OCI-LY7 (cell line): ENCODE measurements at places on chromosomes 3 and 15.

DNA sequence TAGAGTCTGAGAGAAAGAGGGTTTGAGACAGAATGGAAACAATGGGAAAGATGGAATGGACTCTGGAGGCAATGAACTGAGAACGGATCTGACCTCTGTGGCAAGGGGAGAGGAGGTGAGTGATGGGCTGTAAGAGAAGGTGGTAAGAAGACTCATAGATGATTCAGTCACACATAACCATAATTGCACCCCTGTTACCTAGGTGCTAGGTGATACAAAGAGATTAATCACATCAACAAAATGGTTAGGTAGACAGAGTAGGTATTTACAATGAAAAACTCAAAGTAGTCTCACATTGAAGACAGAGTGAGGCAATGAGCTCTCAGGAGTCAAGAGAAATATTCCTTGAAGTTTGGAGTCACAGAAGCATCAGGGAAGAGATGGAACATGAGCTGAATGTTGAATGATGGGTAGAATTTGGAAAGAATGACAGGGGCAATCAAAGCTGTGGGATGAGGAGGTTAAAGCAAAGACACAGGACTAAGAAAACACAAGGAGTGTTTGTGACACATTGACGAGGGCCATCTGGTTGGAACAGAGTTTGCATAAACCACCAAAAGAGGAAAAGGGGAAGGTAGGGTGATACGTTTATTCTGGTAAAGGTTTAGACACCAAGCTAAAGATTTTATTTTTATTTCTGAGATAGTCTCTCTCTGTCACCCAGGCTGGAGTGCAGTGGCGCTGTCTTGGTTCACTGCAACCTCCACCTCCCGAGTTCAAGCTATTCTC lies 32.7 kb downstream of the MME start:
- peak; percentile 84 for DNase-seq

- DNase-seq = no peak
Measured at GRCh38 chr3:111476701-111477100, 65.3 kb upstream of the CD96 start.

- DNase-seq = no peak
Measured at GRCh38 chr3:128040660-128041059, 11.6 kb upstream of the SEC61A1 start.

- no peak for DNase-seq
Measured at GRCh38 chr3:88058306-88058580, 562 bp downstream of the CGGBP1 start.

DNA sequence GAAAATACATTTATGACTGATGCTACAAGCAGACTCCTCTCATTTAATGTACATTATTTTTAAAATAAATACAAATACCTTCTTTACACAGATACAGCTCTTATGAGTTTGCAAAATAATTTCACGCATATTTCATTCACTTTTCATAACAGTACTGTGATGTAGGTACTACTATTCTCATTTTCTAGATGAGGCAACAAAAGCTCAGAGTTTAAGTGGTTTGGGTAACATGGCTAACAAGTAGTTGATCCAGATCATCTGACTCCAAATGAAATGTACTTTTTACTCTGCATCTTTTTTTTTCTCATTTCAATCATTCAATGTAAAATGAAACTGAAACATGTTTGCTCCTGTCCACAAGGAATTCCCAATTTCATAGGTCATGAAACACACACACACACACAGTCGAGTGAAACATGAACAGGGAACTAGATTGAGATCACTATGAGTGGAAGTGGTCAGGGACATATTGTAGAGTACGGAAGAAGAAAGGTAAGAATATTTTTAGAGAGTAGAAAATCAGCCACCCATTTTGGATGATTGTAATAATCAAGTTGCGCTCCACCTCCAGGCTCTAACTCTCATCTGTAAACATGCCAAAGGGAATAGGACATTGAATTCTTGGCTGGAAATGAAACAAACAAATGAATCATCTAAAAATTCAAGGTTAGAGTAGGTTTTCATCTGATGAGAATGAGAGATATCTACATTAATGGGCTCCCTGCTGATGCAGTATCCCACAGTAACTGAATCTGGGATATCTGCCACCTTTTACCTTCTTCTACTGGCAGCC lies 92.4 kb downstream of the CLDN1 start:
- no peak for DNase-seq

DNA sequence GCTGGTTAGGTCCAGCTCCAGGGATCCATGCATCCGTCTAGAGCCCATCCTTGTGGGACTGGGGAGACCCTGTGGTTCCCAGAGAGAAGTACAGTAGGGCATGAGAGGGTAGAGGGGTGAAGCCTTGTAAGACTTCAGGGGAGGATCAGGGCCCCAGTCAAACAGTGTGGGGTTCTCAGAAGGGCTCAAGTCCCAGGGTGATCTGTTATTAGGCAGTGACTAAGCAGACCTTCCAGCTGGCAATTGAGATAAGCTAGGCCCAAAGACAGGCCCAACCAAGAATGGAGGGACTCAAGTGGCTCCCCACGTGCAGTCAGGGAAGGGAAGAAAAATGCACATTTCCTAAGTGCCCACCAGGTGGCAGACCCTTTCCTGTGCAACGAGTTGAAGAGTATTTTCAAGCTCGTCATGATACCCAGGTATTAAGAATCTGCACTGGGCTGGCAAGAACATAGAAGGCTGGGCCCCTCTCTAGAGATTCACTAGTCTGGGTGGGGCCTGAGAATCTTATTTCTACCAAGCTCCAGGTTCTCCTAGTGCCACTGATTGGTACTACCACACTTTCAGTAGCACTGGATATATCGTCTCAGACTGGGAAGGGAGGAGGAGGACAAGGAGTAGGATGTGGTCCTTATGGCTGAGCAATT lies 240.8 kb downstream of the NR1D2 start:
- DNase-seq = peak; percentile 59

GRCh38 chr15:40843885-40844695 lies at the start of gene SPINT1:
Gene SPINT1, plus strand, starts transcription at chr15:40844048. Its CDS starts 507 bp downstream, at chr15:40844555.
- DNase-seq = no peak

GRCh38 chr15:70518201-70519003 lies 245.0 kb downstream of the UACA start:
- no peak for DNase-seq

DNA sequence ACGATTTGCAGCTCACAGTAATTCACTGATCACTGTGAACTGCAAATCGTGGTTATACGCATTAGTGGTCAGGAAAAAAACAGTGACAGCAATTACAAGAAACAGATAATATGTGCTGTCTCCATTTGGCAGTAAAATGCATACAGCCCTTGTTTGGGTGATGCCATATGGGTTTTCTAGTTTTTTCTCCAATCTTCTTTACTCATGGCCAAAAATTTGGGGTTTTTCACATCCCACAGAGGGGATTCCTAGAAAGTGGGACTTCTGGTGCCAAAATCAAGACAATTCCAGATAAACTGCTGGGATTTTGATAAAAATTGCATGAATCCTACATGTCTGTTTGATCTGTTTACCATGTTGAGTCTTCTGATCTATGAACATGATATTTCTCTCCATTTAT lies 15.6 kb downstream of the NDN start:
- no peak for DNase-seq

- no peak for DNase-seq
Measured at GRCh38 chr15:78795043-78795442, 16.2 kb downstream of the ADAMTS7 start.

DNA sequence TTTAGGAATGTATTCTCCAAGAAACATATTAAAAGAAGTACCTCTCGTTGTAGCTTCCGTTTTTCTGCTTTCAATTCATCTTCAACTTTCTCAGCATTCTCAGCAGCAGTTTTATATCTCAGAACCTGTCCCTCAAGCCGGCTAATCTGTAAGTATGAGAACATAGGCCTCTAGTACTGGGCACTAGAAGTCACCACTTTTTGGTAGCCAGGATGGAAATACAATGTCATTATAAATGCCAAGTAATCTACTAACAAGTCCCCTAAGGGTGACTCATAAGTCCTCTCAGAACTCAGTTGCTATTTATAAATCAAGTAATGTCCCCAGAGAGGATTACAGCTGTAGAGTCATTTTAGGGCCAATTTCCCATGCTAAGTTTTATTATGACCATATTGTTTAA lies 61.1 kb downstream of the MLH1 start:
- DNase-seq = peak; percentile 22

DNA sequence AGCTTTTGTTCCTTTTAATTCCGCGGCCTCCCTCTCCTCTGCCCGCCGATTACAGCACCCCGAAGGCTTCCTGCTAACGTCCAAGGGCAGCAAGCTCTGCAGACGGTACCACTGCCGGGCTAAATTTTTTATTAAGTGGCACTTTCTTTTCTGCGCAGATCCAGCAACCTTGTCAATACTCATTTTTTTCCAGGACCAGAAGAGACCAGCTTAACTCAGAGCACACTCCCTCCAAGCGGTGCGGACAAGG lies 542 bp upstream of the MEIS2 start:
- DNase-seq = no peak

DNA sequence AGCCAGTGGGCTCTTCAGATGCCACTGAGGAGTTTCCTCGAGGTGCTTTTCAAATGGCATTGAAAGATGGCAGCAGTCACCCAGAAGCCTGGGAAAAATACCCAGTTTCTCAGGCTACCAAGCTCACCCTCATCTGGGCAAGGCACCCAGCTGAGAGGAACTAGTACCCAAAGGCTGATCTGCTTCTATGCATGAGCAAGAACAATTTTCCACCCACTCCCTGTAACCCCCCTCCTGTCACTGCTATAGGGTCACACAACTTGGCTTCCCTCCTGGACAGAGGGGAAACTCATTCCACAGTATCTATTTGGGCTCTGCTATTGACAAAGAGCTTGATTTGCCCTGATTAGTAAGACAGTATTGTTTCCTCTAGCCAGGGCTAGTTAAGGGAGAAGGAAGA lies 31.9 kb downstream of the THRB start:
- no peak for DNase-seq

- peak; percentile 85 for DNase-seq
Measured at GRCh38 chr3:197750396-197750831, 731 bp downstream of the FYTTD1 start.

- DNase-seq = no peak
Measured at GRCh38 chr3:162538906-162539305, 1042.3 kb downstream of the OTOL1 start.

DNA sequence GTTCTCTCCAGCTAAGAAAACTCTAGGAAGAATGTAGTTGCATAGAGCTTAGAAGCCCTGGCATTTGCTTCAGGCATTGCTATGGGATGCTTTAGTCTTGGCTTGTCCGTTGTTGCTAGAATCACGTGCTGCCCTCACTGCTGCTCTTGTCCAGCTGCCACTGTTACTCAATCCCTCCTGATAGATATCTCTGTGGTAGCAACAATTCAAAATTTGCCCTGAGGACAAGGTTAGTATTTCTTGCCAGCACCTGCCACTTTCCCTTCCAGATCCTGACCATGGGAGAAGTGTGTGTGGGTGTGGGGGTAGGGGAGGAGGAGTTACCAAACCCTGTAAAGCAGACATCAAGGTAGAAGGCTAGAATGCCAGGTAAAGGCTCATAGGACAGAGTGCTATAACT lies 113.8 kb downstream of the PPM1L start:
- DNase-seq = no peak

GRCh38 chr15:66760097-66760967 lies 58.3 kb downstream of the SMAD6 start:
- no peak for DNase-seq

DNA sequence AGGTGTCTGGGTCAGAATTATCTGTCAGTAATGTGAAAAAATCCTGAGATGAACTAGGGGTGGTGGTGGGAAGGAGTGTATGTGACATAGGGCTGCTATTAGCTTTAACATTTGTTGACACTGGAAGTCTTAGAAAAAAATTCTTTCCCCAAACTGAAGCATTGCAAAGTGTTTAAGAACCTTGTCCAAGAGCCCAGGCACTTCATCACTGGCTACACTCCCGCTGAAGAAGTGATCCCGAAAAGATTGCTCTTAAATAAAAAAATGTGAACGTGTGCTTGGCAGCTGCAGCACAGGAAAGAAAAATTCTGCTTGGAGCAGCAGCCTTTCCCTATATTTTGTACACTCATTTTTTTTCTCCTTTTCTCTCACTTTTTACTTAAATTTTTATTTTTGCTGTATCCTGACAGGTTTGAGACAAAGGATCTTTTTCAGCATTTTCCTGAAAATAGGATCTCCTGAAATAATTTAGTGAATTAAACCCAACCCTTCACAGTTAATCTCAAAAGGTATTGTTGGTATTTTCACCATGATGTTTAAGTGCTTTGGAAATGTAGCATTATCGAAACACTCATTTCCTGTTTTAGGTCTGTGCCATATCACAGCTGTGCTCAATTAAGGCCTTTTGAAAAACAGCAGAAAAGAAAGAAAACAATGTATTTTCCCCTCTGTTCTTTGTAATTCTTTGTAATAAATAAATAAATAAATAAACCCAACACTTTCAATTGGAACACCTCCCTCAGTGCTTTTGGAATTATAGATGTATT lies 477.6 kb downstream of the ZNF385D start:
- DNase-seq = no peak

GRCh38 chr3:24923570-24923969 lies 428.9 kb upstream of the THRB start:
- no peak for DNase-seq

GRCh38 chr15:90063770-90064247 lies 38.5 kb downstream of the IDH2 start:
- no peak for DNase-seq

GRCh38 chr3:33722626-33723370 lies 4.7 kb upstream of the CLASP2 start:
- DNase-seq = no peak

- no peak for DNase-seq
Measured at GRCh38 chr3:42123012-42123581, 31.9 kb downstream of the TRAK1 start.

DNA sequence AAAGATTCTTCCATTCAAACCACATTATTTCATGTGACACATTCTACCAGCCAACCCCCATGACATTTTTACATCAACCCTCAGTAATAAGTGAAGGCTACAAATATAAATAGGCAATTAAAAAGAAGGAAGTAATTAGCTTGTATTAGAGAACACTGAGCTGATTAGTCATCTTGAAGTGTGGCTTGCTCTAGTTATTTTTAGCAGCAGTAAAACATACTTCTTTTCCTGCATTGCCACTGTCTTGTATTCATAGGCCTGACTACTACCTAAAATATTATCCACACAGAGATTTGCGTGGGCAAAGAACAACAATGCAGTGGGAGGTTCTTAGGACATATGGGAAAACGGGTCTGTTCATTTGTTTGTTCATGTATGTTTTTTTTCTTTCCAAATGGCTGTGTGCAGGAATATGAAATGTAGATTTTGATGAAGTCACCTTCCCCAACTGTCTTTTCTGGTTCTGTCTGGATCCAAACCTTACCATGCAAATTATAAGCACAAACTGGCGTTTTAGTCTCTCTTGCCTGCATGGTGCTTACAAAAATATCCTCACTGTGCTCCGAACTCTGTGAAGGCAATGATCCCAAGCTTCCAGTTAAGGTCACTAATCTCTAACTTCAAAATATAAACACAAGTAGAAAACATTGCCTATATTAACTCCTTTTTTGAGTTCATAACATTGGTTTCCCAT lies 31.5 kb upstream of the TM4SF4 start:
- DNase-seq = no peak
